ENCODE measurements at places on chromosomes 5 and 9.

- DNase-seq = no peak
Measured at GRCh38 chr5:157597277-157597676, 21.7 kb upstream of the ADAM19 start.

GRCh38 chr9:20984506-20984905, 46.9 kb downstream of the HACD4 start:
- DNase-seq = peak; percentile 48

GRCh38 chr5:75089137-75089536, 36.8 kb upstream of the GCNT4 start:
- DNase-seq = peak; percentile 13

- no peak for DNase-seq
Measured at GRCh38 chr5:63261695-63262094, 683.1 kb downstream of the LRRC70 start.

- peak; percentile 86 for DNase-seq
Measured at GRCh38 chr5:142977363-142978051, 207.3 kb downstream of the ARHGAP26 start.

- no peak for DNase-seq
Measured at GRCh38 chr9:92721548-92721947, 43.1 kb downstream of the BICD2 start.

DNA sequence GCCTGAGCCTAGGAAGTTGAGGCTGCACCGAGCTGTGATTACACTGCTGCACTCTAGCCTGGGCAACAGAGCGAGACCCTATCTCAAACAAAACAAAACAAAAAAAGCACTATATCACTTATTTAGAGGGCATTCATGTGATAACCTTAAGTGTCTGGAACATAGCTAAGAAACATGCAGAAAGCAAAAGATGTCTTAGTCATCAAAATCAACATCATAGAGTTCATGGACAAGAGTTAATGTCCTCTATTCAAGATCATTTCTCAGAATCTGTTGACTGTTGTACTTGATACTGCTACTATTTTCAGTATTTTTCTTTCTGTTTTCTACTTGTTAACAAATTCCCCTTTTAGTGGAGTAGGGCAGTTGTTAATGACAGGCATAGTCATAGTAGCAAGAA, 25.4 kb downstream of the FSD1L start:
- no peak for DNase-seq

- DNase-seq = no peak
Measured at GRCh38 chr9:3281399-3281798, 244.4 kb downstream of the RFX3 start.

- DNase-seq = peak; percentile 66
Measured at GRCh38 chr9:69919461-69920061, 98.9 kb downstream of the CFAP95 start.

DNA sequence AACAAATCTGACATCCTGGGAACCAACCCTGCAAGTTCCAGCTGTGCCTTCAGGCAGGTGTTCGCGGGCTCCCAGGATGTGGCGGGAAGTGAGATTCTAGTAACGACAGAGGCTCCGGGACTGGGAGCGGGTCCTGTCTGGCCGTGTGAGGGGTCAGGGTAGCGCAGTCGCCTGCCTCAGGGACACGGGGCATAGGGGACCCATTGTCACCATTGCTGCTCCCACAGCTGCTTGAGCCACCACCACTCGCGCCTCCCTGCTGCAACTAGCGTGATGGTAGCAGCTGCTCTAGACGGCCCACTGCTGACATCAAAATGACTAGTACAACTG, 468.5 kb downstream of the CDH9 start:
- DNase-seq = no peak

- peak; percentile 78 for DNase-seq
Measured at GRCh38 chr9:113403646-113404045, 2.6 kb upstream of the ALAD start.

DNA sequence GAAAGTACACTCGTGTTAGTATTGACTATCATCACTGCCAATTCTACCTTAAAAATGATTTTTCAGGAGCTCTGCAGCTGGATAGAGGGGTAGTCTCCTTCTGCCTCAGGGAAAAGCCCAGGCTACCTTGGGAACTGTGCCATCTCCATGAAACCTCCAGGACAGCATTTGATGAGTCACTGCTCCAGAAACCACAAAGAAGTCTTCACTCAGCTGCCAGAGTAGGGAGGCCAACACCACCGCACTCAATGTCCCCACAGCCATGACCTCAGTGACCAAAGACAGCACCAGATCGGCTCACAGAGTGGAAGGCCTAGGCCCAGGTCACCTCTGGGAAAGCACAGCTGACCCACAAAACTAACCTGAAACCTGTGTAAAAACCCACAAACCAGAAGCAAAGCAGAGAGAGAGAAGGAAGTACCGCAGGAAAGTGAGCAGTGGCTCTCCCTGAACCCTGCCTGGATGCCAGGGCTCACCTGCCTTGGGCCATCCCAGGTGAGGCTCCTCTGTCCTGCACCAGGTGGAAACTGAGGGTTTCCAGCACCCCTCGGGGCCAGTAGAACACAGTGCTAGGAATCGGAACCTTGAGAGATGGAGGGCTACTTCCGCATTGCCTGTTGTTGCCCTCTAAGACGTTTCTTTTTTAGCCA, 30.0 kb downstream of the S1PR3 start:
- DNase-seq = peak; percentile 25

GRCh38 chr9:100364013-100364412, 11.3 kb upstream of the TEX10 start:
- DNase-seq = no peak

- no peak for DNase-seq
Measured at GRCh38 chr9:69016191-69017096, 2.5 kb upstream of the PRKACG start.

DNA sequence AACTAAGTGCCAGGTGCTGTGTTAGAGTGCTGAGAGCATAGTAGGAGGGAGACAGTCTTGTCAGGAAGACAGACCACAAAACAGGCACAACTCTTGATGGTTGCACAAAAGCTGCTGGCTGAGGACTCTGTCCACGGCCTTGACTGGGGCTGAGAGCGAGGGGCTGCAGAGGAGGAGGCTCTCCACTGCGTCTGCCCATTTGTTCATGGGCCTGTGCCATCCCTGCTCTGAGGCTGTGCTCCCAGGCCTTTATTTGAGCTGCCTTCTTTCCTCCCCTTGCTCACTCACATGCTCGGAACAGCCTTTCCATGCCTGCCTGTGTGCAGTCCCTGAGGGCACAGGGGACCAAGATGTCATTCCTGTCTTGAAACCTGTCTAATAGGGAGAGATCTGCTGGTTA, 147.8 kb downstream of the CACNA1B start:
- no peak for DNase-seq

- DNase-seq = no peak
Measured at GRCh38 chr5:15737871-15738664, 238.1 kb downstream of the FBXL7 start.

GRCh38 chr9:99430301-99430700, 208.2 kb downstream of the SEC61B start:
- DNase-seq = peak; percentile 97

- peak; percentile 7 for DNase-seq
Measured at GRCh38 chr5:38551030-38552017, 5.1 kb downstream of the LIFR start.

DNA sequence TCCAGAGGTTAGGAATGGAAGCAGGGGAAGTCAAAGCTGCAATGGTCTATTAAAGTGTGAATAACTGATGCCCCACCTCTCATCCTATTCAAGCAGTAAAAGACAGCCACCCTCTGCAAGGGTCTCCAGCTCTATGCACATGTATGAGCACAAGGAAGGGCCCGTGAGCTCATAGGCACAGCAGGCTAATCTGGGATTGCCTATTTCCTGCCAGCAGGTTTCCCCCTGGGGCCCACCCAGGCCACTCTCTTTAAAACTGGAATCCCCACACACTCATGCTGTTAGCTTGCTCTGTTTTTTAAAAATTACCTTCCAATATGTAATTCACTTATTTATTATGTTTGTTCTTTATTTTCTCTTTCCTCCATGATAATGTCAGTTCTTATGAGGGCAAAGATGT, 48.7 kb upstream of the ZNF366 start:
- DNase-seq = no peak

DNA sequence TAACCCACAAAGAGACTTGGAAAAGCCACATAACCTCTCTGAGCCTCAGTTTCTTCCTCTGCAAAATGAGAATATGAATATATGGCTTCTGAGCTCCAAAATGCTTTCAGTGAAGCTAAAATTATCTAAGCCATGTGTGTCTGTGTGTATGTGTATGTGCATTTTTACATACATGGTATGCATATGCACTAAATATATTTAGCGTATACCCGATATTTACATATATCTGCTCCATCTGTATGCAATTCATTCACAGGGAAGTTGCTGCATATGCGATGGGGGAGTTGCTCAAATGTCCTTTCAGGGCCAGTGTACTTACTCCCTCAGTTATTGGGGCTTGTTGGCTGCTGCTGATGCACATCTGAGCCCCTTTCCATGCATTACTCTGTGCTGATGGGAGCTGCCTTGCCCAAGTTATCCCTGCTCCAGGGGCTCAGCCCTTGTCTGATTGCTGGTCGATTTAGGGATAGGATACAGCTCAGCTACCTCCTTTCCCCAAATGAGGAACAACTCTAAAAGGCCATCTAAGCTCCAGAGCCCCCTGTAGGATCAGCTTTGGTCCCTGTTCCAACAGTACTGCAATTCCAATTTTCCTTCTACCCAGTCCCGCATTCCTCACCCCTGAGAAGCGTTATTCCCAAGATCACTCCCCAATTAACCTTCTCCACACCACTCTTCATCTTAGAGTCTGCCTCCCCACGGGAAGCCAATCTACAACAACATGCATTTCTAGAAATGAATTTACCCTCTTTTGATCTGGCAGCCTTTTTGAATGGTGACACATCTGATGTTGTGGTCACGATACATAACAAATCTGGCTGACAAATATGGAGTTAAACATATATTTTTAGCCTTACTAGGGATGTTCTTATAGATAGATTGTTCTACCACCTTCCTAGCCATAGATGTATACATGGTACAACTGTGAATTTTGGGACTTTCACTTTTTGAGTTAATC, 15.9 kb downstream of the RHOBTB3 start:
- no peak for DNase-seq

DNA sequence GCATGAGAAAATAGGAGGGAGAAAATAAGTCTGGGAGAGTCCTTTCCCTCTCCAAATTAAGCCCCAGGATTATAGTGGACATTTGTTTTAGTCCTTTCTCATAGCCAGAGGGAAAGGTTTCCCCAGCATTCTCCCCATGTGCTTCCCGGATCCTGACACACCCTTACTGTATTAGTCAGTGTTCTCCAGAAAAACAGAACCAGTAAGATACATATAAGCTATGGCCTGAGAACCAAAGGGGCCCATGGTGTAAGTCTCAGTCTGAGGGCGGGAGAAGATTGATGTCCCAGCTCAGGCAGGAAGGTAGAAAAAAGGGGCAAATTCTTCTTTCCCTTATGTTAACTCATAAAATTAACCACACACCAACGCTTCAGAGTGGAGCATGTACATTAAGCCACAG, 25.6 kb upstream of the SPATA31D4 start:
- no peak for DNase-seq

DNA sequence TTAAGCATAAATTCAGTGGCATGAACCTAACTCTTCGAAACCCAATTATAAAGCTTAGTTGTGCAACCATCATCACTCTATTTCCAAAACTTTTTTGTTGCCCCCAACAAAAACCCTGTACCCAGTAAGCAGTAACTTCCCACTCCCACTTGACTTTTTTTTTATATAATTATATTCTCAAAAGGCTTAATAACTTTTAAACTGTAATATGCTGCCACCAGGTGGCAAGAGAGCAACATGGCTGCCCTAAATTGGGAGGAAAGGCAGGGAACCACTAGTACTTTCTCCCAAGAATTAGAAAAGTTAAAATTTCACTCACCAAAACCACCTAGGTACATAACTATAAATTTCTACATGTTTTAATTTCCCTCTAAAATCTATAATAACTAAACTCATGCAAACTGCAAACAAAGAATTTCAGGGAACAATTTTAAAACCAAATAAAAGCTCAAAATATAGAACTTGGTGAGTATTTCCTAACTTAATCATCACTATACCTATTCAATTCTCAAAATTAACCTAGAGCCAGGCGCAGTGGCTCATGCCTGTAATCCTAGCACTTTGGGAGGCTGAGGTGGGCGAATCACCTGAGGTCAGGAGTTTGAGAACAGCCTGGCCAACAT, 50.2 kb upstream of the RNF38 start:
- DNase-seq = peak; percentile 59

DNA sequence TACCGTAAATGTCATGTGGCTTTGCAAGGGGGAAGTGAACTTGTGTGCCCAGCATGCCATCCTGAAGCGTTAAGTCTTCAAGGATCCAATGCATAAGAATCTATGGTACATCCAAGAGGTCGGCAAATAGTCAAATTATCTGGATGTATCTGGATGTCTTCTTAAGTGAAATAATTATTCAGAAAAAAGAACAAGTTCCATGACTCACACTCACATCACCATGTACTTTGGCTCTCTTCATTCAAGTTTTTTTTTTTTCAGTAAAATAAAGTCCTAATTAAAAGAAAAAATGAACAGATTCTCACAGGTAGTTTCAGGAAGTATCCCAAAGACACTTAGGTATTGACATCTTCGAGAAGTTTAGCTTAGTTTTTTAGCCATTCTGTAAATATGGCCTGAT, 62.7 kb upstream of the MEGF10 start:
- DNase-seq = no peak

- DNase-seq = no peak
Measured at GRCh38 chr5:80453366-80453765, 34.5 kb upstream of the FAM151B start.

DNA sequence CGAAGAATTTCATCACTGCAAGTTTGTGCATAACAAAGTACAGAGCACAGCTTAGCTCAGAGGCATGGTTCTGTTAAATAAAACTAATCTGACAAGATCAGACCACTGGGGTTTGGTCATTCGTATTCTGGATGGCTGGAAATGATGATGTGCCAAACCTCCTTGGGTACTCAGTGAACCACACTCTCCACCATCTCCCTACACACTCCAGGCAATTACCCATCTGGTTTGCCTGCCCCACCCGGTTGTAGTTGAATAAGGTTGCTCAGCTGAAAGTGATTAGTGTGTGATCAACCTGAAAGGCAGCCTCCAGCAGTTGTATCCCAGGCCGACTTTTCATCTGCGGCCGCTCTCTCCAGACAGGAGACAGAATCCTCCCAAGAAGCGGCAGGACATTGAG, 371.4 kb downstream of the TLE1 start:
- DNase-seq = no peak

GRCh38 chr5:2006971-2007291, 124.2 kb upstream of the IRX4 start:
- no peak for DNase-seq

DNA sequence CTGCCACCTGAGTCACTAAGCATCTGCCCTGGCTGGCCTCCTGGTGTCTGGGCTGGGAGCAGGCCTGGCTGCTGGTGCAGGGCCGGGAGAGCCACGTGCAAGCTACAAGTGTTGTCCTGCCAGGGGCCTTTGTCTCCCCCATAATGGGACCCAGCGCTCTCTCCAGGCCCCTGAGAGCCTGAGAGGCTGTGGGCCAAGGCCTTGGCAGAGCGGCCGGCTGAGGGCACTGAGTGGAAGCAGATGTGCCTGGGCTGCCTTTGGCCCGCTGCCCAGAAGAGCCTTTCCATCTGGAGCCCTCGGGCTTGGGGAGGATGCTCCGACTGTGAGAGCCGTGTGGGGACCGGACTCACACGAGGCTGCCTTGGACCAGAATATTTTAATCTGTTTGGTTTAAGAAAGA, 185.5 kb downstream of the RGS3 start:
- DNase-seq = no peak
